ENCODE measurements at places on chromosomes 12 and 14. TPM values are rescaled to one million over a fixed set of nuclear protein-coding genes. Genes with fewer than 3 reads are reported as not detected.

- H3K4me3 ChIP-seq, result no peak overlapping the region
- H3K27ac ChIP-seq, result no peak overlapping the region
- DNase-seq, result peak; percentile 50
Measured at GRCh38 chr14:104224131-104224505, 85.7 kb downstream of the KIF26A start.

DNA sequence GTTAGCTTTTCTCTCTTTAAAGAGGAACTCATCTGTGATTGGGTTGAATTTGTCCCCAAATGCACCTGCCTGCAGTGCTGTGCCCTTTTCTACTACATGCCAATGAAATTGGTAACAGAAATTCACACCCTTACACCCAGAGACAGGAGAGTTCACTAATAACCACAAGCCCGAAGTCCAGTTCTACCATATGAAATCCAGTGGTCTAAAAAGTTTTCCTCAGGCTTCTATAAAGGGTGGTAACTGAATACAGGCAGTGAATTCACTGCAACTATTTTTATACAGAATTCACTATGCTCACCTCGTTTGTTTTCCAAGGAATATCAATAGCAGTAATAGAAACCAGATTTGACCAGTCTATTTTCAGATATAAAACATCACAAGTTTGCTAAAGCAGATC, 31.5 kb upstream of the SOS2 start:
- H3K4me3 ChIP-seq, result no peak overlapping the region
- peaks cover 7% of the 10 kb centered on the region for H3K36me3 ChIP-seq
- no peaks in the 10 kb centered on the region for H3K4me1 ChIP-seq

DNA sequence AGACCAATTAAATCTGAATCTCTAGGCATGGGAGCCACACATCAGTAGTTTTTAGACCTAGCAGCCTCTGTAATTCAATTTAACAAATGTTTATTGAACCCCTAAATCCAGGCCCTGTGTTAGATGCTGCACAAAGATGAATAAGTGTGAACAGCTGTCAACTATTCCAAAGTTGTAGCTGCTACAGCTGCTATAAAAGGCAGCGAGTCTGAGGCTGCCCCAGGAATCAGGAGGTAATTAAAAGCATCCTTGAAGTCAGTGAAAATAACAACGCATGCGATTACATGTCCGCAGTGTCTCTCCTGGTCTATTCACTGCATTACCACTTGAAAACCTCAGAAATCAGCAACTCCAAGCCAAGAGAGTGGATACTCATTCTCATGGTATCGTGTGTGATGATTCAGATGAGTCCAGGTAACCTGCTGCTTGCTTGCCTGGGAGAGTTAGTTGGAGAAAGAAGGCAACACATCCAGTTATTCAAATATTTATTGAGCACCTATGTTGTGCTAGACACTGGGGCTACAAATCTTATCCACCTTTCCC, 34.9 kb upstream of the DDHD1 start:
- H3K27me3 ChIP-seq, result no peaks in the 10 kb centered on the region
- H3K4me3 ChIP-seq, result no peak overlapping the region
- DNase-seq, result no peak
- H3K27ac ChIP-seq, result no peak overlapping the region

GRCh38 chr12:49965836-49966235, 4.2 kb downstream of the AQP5 start:
- H3K27me3 ChIP-seq, result peaks cover 1% of the 10 kb centered on the region
- no peak overlapping the region for H3K27ac ChIP-seq
- peaks cover 8% of the 10 kb centered on the region for H3K4me1 ChIP-seq
- no peaks in the 10 kb centered on the region for H3K36me3 ChIP-seq

DNA sequence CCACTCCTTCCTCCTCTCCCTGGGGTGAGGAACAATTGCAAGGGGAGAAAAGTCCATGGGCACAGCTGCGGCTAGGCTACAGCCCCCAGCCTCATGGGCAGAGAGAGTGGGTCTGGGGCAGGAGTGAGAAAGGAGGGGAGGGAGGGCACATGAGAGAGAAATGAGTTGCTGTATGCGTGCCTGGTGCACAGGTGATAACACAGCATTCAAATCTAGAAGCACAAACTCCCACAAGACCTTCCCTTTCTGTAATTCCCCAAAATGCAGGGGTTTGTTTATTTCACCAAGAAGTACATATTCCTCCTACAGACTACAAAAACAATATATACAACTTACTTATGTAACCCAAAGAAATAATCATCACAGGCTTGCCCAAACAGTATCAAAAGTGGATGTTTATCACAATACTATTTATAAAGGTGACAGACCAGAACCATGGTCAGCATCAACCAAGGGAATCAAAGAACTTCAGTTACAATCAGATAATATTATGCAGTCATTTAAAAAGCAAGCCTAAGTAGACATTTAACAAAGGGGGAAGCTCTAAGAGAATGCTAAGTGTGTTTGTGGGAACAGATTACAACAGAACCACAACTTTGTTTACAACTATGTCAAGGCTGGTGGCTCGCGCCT, 54.2 kb downstream of the ITPK1 start:
- H3K36me3 ChIP-seq, result peaks cover 2% of the 10 kb centered on the region
- no peak overlapping the region for H3K4me3 ChIP-seq
- H3K27ac ChIP-seq, result no peak overlapping the region
- DNase-seq, result no peak
- H3K27me3 ChIP-seq, result no peaks in the 10 kb centered on the region

The FOXN3 gene
- 50.1 TPM for total RNA-seq

The IL22 gene
- not detected for total RNA-seq

The PLEKHG7 gene
- 1.5 TPM for total RNA-seq

The RPL41 gene
- 2,987 TPM for total RNA-seq

The TROAP gene
- total RNA-seq, result 1.0 TPM

The CLEC1A gene
- 6.3 TPM for total RNA-seq

Data from kidney (tissue), 22 donors.